ENCODE measurements at places on chromosomes 16 and 17. TPM values are rescaled to one million over a fixed set of nuclear protein-coding genes. Genes with fewer than 3 reads are reported as not detected.

DNA sequence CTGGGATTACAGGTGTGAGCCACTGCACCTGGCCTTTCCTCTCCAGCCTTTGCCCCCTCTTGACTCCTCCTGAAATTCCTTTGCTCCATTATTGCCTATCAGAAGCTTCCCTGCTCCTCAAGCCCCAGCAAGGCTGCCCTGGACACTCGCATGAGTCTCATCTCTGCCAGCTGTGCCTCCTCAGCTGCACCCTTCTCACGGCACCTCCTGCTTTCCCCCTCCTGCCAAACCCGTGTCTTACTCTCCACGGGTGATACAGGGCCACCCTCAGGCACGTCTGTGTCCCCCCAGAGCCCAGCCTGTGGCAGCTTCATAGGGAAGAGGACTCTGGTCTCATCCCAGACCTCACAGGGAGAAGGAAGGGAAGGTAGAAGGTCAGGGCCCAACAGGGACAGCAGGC lies 15.4 kb downstream of the G6PC3 start:
- DNase-seq: no peak

DNA sequence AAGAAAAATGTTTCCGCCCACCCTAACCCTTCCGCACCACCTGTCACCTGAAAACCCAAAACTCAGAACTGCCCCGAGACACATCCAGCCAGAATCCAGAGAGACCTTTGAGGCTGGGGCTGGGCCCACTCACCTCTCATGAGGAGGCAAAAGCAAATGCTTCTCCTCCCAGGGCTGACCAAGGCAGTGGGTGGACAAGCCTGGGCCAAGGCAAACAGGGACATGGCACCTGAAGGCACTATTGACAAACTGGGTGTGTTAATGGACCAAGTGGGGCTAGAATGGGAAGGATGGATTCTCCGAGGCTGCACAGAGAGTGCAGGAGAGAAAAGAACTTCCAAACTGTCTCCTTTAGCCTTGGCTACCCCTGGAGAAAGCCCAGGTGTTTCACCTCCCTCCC lies 54.4 kb downstream of the SOX9 start:
- no peak for DNase-seq

GRCh38 chr16:29705030-29705429 lies 26.1 kb downstream of the QPRT start:
- no peak for DNase-seq

DNA sequence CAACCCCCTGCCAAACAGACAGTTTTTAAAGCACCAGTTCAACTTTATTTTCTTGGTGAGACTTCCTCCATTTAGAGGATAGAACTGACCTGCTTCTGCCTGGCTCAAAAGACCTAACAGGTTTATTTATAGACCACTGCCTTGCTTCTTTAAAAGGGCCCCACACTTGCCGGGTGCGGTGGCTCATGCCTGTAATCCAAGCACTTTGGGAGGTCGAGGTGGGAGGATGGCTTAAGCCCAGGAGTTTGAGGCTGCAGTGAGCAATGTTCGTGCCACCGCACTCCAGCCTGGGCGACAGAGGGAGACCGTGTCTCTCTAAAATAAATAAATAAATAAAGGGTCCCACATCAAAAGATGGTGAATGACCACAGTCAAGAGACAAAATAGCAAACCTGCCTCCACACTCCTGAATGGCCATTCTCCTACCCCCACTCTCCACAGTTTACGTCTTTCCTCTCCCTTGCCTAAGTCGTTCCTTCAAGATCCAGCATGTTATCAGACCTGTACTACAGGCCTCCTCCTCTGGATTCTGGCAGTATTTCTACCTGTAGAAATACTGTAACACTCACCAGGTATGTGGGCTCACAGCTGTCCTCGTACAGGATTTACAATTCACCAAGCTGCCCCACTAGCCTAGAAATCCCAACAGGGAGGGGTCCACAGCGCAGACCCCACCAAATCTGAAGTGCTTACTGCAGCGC lies 95.6 kb downstream of the SMG6 start:
- no peak for DNase-seq

GRCh38 chr16:67025210-67025550 lies 3.8 kb upstream of the CBFB start:
- DNase-seq: no peak

- DNase-seq: no peak
These were observed 42.9 kb upstream of the NUDT7 start for GRCh38 chr16:77679391-77679790.

DNA sequence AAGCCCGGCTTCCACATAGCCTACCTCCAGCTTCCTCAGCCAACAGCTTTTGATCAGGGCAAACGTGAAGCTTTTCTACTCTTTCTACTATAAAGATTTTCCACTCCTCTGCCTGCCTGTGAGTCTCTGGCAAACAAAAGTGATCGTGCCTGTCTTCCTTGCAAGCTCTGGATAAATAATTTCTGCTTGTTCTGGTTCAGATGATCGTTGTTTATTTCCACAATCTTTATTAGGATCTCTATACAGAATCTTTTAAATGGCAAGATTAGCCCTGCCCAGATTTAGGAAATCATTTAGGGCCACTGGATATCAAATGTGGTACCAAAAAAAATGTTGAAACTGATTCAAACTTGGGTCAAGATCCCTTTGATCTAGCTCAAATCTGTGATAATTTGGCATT lies 20.4 kb downstream of the KCNJ16 start:
- DNase-seq: no peak

GRCh38 chr17:4944163-4944553 lies 4.1 kb downstream of the RNF167 start:
- no peak for DNase-seq

GRCh38 chr16:69112285-69113129 lies 7.1 kb downstream of the HAS3 start:
- DNase-seq: peak; percentile 51

DNA sequence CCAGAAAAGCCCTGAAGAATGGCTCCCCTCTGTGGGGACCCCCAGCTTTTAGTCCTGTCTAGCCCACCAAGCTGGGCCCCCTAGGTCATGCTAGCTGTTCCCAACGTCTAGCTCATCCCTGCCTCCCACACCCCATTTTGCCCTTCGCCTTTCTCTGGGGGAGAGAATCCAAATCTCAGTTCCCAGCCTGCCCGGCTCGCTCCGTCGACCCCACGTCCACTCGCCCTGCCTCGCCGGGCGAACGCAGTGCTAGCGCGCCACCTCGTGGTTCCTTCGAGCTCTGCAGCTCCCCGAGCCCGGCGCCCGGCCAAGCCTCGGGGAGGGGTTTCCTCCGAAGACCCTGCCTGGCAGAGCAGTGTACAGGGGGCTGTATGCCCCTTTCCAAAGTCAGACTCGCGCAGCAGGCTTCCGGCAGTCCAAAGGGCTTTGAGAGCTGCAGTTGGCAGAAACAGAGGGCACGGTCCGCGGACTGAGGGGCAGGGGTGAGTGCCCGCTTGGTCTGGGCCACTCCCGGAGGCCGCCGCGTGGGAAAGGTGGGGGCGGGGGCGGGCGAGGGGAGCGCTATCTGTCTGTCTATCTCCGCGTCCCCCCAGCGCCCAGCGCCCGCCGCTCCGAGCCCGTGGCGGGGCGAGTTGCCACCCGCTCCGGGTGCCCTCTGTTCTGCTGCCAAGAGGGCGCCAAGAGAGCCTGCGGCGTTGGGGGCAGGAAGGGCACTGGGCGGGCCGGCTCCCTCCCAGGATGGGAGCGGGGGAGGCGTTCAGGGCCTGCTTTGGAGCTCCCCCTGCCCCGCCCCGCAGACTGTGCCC lies 1.7 kb upstream of the DLX3 start:
- DNase-seq: peak; percentile 59

GRCh38 chr17:61352408-61352770 lies 47.3 kb upstream of the TBX2 start:
- DNase-seq: no peak

DNA sequence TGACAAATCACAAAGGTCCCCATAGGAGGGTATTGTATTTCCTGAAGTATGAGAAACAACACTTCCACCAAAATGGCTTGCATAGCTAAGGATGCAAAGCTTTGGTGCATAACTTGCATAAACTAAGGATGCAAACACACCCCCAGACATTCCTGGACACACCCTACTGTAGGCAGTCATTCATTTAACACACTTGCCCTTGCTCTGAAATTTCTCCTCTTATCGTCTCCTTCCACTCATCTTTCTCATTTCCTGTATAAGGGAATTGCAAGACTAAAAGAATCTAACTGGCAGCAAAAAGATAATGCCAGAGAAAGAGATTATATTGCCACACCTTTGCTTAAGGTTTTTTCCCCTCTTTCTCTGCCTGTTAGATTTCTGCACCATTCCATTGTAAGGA lies 28.3 kb downstream of the CHD9 start:
- no peak for DNase-seq

GRCh38 chr16:71919035-71919434 lies 23.7 kb downstream of the IST1 start:
- DNase-seq: no peak

DNA sequence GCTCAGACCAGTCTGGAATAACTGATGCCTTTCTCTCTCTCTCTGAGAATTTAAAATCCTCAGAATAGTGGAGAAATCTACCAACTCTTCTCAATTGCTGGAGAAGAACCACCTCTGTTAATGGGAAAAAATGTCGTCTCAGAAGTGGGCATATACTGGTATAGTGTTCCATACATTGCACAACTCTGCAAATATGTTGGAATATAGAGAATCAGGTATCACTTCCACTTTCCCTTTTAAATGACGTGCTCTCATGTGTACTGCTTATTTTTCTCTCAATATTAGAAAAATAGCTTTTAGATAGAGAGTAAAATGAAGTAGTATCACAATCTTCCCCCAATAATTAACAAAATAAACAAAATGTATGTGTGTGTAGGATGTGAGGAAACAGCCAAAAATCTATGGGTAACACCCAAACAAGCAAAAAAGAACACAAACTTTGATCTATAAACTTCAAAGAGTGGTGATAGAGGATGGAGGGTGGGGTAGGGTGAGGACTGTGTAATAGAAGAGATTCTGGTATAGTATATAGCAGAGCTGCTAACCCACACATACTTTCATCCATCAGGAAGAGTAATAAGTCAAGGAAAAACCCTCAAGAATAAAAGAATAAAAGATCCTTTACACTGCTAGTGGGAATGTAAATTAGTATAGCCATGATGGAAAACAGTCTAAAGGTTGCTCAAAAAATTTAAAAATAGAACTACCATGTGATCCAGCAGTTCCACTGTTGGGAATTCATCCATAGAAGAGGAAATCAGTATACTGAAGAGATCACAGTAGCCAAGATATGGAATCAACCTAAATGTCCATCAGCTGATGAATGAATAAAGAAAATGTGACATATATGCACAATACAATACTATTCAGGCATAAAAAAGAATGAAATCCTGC lies 46.9 kb downstream of the NFATC3 start:
- DNase-seq: no peak

- no peak for DNase-seq
These were observed 125.8 kb downstream of the ANKRD11 start for GRCh38 chr16:89364606-89365005.

The GNGT2 gene
- total RNA-seq: not detected

The DYNLL2 gene
- 8.8 TPM for total RNA-seq

The OR1A1 gene
- total RNA-seq: not detected

The FBXL20 gene
- 8.2 TPM for total RNA-seq

The LRRC37A gene
- 0.11 TPM for total RNA-seq

The CMTM2 gene
- not detected for total RNA-seq

The MYH13 gene
- under 0.01 TPM for total RNA-seq

The MARCHF10 gene
- total RNA-seq: not detected
